ENCODE measurements at places on chromosomes 3 and 15. TPM values are rescaled to one million over a fixed set of nuclear protein-coding genes. Genes with fewer than 3 reads are reported as not detected.

The STAB1 gene
- 133 TPM for total RNA-seq

DNA sequence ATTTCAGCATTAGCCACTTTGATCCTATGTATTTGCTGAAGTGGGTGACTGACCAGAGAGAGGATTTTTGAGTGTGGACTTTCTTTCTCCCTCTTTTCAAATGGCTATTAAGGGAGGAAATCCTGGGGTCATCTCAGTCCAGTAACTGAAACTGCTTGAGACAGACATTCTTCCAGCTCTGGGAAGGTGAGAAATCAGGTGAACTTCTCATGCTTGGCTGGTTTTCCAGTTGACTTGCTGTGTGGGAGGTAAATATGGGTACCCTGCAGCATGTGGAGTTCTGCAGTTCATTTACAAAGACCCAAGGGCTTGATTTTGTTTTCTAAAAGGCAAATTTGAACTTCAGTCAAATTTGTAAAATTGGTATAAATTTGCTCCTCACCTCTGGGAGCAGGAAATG, 461.1 kb upstream of the TBL1XR1 start:
- no peak overlapping the region for H3K27ac ChIP-seq
- no peaks in the 10 kb centered on the region for H3K36me3 ChIP-seq
- no peaks in the 10 kb centered on the region for H3K27me3 ChIP-seq

The CFAP92 gene
- 2.0 TPM for total RNA-seq

- peaks cover 42% of the 10 kb centered on the region for H3K36me3 ChIP-seq
- H3K27me3 ChIP-seq: no peaks in the 10 kb centered on the region
- no peak for DNase-seq
- no peaks in the 10 kb centered on the region for H3K4me1 ChIP-seq
- H3K4me3 ChIP-seq: no peak overlapping the region
These were observed 102.8 kb downstream of the STT3B start for GRCh38 chr3:31635545-31635944.

- no peak overlapping the region for H3K27ac ChIP-seq
- H3K36me3 ChIP-seq: no peaks in the 10 kb centered on the region
- H3K4me3 ChIP-seq: no peak overlapping the region
- DNase-seq: no peak
These were observed 44.9 kb upstream of the B3GALNT1 start for GRCh38 chr3:161150001-161150525.
